ENCODE measurements at places on chromosomes 11 and 22.

GRCh38 chr11:115418626-115419025, 85.6 kb downstream of the CADM1 start:
- DNase-seq = no peak

- peak; percentile 86 for DNase-seq
Observed at GRCh38 chr22:50498322-50498890, 9.1 kb downstream of the LMF2 start.

- peak; percentile 54 for DNase-seq
Observed at GRCh38 chr11:44621140-44621681, 55.7 kb downstream of the CD82 start.

DNA sequence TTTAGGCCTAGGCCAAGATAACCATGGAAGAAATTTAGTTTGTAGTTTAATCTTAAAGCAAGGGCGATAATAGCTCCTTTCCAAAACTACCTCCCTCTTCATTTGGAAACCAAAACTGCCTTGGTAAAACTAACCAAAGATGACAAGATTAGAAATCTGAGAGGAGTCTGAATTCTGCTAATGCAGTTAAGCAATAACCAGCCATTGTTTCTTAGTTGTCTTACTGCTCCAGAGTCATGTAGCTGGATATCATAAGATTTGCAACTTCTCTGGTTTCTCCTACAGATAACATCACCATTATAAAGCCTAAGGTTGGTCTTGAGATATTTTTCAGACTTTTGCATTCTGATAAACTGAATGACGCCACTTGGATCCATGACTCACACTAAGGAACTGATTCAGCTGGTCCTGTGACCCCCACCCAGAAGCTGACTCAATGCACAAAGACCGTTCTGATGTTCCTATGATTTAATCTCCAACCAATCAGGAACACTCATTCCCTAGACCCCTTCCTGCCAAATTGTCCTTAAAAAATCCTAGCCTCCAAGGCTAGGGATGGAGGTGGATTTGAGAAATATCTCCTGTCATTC, 200.8 kb downstream of the LUZP2 start:
- no peak for DNase-seq

DNA sequence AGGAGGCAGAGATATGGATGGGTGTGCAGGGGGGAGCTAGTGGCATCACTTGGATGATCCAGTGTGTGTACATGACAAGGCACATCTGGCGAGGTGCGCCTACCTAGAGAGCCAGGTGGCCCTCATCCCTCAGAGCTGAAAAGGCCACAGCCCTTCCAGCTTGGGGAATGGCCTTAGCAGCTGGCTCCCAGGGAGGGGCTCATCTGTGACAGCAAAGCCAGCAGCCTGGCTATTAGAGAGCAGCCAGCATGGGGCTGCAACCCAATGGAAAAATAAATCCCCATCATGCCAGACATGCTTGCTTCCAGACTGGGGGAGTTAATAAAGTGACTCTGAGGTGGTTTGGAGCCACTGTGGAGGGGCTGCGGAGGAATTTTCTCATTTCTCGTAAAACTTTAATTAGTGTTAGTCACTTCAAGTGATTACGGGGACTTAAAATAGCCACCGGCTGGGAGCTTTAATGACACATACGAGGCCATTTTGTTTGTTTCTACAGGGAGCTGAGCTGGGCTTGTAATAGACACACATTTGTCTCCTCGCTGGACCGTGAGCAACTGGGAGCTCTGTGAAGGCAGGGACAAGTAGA, 111.2 kb upstream of the ALX4 start:
- DNase-seq = peak; percentile 46

GRCh38 chr22:41367039-41367679, 14.6 kb upstream of the TEF start:
- DNase-seq = peak; percentile 96

- DNase-seq = no peak
Observed at GRCh38 chr22:46614025-46614931, 5.9 kb upstream of the GRAMD4 start.

GRCh38 chr11:65780770-65781151, at the start of gene AP5B1:
TSS of gene AP5B1 (minus strand) at chr11:65780976. CDS start at chr11:65780591, 385 bp downstream.
- no peak for DNase-seq

GRCh38 chr11:77547863-77548551, 41.7 kb upstream of the AQP11 start:
- peak; percentile 10 for DNase-seq

- DNase-seq = peak; percentile 49
Observed at GRCh38 chr11:126416542-126417090, 61.1 kb downstream of the ST3GAL4 start.

DNA sequence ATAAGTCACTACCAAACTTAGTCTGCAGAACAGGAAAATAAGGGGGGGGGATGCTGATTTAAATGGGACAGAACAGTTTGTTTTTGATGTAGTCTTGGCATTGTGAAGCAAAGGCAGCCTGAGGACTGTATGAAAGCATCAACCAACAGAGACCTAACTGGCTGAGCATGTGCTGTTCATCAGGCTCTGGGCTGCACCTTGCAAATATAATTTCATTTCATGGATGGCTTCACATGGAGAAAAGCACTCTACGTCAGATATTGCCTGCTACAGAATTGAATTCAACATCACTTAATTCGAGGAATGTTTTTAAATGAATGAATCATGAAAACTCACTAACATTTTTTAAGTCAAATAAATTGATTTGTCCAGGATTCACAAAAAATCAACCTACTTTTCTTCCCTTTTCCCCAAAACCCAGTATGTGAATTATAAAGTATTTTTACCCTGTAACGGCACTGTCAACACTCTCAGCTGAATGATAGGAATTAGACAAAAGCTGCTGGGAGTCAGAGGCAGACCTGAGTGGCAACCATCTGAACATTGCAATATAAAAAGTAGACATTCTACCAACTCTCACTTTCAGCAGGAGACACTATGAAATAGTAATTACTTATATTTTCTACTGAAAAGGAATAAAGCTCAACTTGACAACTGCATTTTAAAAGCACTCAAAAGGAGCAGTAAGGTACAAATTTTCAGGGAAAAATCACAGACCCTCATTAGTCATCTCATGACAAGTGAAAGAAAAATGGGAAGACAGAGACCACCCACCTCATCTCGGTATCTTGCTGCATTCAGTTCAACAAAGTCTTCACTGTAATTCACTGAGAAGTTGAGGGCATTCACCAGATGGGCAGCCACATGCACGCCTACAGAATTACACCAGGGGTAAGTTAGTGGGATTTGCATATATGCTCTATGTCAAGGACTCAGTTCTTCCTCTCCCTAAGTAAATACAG, 47.5 kb downstream of the NOX4 start:
- DNase-seq = no peak

GRCh38 chr11:113884361-113884836, 9.0 kb upstream of the USP28 start:
- DNase-seq = no peak

- DNase-seq = no peak
Observed at GRCh38 chr22:37744589-37744988, 47.7 kb downstream of the TRIOBP start.

DNA sequence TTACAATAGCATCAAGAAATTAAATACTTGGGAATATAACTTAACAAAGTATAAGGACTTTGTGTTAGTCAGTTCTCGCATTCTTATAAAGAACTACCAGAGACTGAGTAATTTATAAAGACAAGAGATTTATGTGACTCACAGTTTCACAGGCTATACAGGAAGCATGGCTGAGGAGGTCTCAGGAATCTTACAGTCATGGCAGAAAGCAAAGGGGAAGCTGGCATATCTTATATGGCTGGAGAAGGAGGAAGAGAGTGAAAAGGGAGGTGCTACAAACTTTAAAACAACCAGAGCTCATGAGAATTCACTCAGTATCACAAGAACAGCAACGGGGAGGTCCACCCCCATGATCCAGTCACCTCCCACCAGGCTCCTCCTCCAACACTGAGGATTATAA, 32.0 kb upstream of the CCDC134 start:
- no peak for DNase-seq

Data from NCI-H524 (cell line).